Stimulated activated CD8-positive, alpha-beta memory T cell treated with anti-CD3 and anti-CD28 coated beads, Interleukin-12 subunit alpha, Interleukin-12 subunit beta, amount 100 ng/mL, for 1 hour (primary cell): ENCODE measurements at places on chromosomes 7 and 10.

DNA sequence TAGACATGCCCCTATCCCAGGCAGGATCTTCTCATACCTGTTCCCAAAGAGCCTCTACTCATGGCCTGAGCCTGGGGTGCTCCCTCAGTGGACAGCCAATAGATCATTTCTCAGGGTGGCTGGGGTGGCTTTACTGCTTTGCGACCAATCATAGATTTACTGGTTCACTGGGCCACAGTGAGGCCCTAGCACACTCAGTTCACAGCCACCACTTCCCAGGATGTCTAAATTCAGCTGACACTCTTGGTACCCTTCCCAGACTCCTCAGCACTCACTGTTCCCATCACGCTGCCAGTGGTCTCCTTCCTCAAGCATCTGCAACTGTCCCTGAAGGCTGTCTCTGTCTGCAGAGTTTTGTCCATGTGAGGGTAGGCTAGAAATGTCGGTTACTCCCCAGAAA is 50.6 kb downstream of the ARHGAP22 start:
- no peak for DNase-seq

DNA sequence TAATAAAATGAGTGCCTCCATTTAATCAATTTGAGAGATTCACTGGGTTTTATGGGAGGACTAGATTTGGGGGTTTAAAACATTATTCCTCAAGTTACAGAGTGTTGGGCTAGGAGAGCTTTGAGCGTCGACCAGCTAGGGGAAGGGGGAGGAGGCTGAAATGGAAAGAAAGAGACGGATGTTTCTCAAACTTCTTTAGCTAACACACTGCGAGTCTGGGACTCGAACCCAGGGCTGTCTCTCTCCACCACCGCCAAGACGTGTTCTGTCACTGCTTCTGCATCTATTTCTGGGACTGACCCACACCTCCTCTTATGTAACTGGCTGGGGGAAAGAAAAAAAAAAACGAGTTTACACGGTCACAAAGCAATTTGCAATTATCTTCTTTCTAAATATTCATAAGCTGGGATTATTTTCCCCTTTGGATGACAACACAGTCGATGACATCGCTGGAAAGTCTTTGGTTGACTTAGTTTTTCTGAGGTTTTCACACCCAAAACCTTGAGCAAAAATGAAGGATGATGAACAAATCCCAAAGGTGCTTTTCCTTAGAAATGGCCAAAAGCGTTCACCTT is 27.2 kb downstream of the CHST15 start:
- no peak for DNase-seq

DNA sequence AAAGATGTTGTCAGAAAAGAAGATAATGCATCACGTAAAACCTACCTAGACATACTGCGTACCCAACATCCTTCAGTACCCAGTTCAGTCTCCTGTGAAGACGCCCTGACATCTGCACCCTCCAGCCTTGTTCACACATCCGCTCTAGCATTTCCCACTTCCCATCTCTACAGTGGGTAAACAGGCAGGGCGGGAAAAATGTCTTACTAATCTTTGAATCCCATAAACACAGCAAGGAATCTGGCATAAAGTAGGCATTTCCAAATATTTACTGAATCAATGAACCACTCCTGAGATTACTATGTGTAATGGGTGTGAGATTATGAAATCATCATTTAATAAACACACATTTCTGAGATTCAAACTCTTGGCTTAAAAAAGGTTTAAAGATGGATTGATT is 132.8 kb downstream of the GLI3 start:
- DNase-seq: no peak

GRCh38 chr10:115665549-115665948 is 572.4 kb downstream of the ATRNL1 start:
- DNase-seq: no peak

- DNase-seq: no peak
These were observed 55.2 kb downstream of the RAPGEF5 start for GRCh38 chr7:22301790-22302189.

DNA sequence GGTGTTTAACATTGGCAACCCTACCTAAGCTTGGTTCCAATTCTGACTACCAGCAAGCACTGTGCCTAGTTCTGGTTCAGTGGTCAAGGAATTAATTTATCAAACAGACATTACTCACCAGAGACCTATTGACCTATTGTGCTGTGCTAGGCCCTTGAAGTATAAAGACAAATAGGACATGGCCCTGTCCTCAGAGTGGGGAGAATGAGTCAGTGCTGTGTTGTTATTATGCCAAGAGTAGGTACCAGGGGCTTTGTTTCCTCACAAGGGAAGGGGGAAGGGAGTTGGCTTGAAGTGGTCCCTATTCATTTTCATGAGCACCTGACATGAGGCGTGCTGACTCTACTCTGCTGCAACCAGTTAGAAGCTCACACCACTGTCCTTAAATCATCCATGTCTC is 62.6 kb upstream of the PLPP4 start:
- no peak for DNase-seq

DNA sequence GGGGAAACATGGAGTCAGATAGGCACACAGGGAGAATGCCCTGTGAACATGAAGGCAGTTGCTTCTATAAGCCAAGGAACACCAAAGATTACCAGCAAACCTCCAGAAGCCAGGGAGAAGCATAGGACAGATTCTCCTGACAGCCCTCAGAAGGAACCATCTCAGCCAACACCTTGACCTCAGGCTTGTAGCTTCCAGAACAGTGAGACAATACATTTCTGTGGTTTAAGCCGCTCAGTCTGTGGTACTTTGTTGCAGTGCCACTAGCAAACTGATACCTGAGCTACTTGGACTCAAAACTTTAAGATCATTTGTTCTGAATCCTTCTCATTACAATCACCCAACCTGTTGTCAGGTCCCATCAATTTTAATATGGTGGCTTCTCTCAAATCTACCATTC is 31.2 kb downstream of the ABLIM1 start:
- DNase-seq: no peak

- DNase-seq: no peak
These were observed 34.5 kb downstream of the FAM25A start for GRCh38 chr10:87054373-87055295.

DNA sequence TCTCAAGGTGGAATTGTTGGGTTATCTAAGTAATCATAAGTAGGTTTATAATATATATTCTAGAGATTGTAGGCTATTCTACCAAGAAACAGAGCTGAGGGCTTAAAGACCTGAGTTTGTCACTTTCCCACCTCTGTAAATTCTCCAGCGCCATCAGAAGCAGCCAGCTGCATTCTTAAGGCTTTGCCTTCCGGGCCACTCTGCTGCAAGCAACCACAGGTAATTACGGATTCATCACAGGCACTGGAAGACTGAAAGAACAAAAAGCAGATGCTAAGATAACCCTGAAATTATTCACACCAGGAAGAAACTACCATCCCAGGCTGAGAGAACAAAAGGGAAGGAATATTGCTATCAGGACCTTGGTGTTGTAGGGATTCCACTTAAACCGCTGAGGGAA is 137.8 kb upstream of the JCAD start:
- DNase-seq: no peak

GRCh38 chr7:108486291-108486966 is 30.2 kb upstream of the NRCAM start:
- no peak for DNase-seq

DNA sequence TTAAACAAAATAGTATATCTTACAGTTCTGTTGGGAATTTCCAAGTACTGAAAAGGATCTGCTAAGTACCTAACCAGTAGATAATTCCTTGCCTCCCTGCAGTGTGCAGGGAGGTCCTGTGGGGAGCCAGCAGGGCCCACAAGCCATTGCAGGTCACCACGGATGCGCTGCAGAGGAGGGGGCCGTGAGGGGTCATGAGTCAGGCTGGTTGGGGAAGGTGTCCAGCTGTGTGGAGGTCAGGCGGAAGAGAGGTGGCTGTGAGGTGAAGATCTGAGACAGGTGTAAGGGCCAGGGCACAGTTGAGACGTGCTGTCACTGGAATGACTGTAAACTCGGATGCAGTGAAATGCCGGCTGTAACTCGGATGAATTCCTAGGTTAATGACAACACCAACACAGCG is 80.6 kb downstream of the TRRAP start:
- DNase-seq: no peak

DNA sequence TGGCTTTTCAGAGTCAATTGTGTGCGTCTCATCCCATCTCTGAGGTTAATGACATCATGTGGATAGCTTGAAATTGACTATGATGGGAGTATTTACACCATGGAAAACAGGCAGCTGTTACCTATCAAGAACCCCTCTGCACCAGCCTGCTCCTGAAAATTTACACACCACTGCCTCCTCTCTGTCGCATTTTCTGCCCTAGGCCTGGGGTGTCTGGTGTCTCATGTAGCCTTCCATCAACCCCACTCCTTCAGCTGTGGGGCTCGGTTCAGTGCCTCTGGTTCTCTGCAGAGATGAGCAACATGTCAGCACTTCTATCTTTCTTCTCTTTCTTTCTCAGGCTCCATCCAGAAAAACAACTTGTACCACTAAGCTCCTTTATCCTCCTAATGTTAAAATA is 600.5 kb downstream of the TYW1 start:
- DNase-seq: no peak

DNA sequence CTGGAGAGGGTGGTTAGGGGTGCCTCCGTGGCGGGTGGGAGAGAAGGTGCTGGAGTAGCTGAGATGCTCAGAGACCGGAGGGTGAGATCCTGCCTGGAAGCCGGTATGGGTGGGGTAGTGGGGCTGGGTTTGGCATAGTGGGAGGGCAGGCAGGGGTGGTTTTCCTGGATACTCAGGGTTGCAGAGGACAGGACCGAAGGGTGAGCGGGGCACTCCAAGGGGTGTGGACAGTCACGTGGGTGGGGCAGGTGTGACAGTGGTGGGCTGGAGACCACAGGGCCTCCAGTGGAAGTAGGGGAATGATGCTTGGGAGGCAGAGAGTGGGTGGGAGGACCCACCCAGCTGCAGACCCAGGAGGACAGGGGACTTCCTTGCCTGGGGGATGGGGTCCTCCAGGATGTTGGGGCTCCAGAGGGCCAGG is 1.9 kb downstream of the SCART1 start:
- DNase-seq: no peak

- no peak for DNase-seq
These were observed 22.8 kb downstream of the FRMPD2 start for GRCh38 chr10:48251525-48252353.

GRCh38 chr7:117010375-117011133 is 57.3 kb downstream of the ST7 start:
- no peak for DNase-seq

DNA sequence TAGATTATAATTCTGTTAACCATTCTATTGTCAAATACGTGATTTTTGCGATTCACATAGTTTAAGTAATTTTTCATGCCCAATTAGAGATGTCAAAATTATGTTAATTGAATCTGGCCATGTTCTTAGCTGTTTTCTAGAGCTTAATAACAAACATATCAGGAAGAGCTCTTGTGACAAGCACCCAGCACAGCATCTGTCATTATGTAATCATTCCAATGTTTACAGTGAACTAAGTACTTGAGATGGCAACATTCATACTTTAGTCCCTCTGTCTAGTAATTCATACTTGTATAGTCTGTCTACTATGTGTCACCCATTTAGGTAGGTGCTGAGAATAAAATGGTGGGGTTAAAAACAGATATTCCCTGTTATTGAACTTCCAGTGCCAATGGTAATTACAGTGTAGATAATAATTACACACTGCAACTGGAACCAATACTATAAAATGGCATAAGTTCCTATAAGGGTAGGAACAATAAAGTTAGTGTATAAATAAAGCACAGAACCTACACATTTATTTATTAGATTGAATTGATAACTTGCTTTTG is 55.2 kb downstream of the ZEB1 start:
- DNase-seq: no peak

GRCh38 chr7:50807026-50807730 is 24.5 kb upstream of the GRB10 start:
- no peak for DNase-seq
